ENCODE measurements at places on chromosomes 3 and 15.

GRCh38 chr15:53759411-53759931, at the start of gene WDR72:
Gene WDR72 (minus strand): TSS chr15:53759663. CDS start chr15:53733149, 26,514 bp downstream.
- no peak for DNase-seq

GRCh38 chr15:77052556-77052955, 18.4 kb downstream of the TSPAN3 start:
- no peak for DNase-seq

GRCh38 chr15:28927043-28927442, 41.3 kb downstream of the APBA2 start:
- no peak for DNase-seq

GRCh38 chr15:57436961-57437360, 60.7 kb downstream of the CGNL1 start:
- DNase-seq, result no peak

- DNase-seq, result no peak
Observed at GRCh38 chr3:134237454-134238145, 13.1 kb downstream of the RYK start.

DNA sequence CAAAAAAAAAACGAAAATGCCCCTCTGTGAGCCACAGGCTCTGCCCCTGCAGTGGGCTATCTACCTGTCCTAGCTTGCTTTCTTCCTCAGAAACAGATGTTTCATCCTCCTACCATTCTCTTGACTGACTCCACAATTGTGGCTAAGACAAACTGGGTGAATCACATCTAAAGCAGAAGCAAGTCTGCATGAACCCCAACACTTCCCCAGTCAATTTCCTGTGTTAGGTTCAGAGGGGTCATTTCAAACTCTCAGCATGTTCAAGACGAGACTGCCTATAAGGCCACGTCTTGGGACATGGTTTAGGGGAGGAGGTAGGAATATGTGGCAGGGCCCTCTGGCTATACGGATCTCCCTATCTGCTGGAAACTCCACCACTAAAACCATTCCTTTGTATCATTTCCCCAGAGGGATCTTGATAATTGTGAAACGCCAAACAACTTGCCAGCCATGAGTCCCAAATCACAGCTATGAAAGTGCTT, 28.6 kb upstream of the ANKDD1A start:
- no peak for DNase-seq

- DNase-seq, result no peak
Observed at GRCh38 chr3:33064929-33065328, 32.0 kb downstream of the GLB1 start.

- DNase-seq, result no peak
Observed at GRCh38 chr3:55591888-55592287, 104.8 kb upstream of the WNT5A start.

- no peak for DNase-seq
Observed at GRCh38 chr3:55009372-55009771, 81.5 kb upstream of the LRTM1 start.

DNA sequence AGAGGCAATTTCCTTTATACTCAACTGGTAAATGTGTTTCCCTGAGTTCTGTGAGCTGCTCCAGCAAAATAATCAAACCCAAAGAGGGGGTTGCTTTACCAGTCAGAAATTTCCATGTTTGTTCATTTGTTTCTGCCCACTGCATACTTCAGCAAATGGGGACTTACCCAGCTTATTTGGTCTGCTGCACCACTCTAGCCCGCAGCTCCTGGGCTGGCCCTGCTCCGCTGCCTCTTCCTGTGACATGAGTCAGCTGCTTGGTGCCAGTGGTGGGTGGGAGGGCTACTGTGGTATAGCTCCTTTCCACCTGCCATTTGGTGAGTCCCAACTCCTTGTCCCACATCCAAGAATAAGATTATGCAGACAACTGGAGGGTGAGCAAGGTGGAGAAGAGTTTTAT, 644.2 kb downstream of the MCTP2 start:
- no peak for DNase-seq

GRCh38 chr15:95812491-95812890, 518.0 kb upstream of the NR2F2 start:
- DNase-seq, result no peak

DNA sequence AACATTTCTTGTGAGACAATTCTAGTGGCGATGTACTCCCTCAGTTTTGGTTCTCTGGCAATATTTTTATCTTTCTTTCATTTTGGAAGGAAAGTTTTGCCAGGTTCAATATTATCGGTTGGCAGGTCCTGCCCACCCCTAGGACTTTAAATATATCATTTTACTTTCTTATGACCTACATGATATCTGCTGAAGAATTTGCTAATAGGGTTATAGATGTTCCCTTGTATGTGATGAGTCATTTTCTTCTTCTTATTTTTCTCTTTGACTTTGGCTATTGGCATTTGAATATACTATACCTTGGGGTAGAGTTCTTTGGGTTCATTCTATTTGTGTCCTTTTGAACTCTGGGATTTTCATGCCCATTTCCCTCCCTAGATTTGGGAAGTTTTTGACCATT, 89.7 kb downstream of the GMNC start:
- DNase-seq, result no peak

Data from stimulated activated CD4-positive, alpha-beta T cell treated with anti-CD3 and anti-CD28 coated beads, Interleukin-1b, Interleukin-23, amount 100 ng/mL, for 1 hour (primary cell).